Muscle of arm (tissue), 14 donors: ENCODE measurements at places on chromosomes 2 and 18.

DNA sequence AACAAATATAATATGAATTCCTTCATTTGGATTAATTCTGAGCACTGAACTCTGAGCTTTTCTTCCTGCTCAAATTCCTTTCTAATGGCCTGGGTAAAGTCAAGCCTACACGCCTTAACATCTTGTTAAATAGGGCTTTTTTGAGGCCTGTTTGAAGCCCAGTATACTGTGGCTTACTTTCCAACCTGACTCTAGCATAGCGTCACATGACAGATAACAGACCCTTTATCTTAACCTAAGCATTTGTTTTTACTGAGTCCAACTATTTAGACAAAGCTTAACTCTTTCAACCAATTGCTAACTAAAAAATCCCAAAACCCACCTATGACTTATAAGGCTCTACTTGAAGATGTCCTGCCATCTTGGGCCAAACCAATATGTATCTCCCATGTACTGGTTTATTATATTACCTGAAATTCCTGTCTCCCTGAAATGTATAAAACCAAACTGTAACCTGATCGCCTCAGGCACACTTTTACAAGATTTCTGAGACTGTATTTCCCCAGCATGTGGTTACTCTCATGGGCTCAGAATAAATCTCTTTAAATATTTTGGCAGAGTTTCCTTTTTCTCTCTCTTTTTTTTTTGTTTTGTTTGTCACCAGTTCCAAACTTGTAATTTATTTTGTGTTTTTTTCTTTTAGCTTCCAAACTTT lies 271.1 kb upstream of the VWC2L start:
- DNase-seq: no peak

DNA sequence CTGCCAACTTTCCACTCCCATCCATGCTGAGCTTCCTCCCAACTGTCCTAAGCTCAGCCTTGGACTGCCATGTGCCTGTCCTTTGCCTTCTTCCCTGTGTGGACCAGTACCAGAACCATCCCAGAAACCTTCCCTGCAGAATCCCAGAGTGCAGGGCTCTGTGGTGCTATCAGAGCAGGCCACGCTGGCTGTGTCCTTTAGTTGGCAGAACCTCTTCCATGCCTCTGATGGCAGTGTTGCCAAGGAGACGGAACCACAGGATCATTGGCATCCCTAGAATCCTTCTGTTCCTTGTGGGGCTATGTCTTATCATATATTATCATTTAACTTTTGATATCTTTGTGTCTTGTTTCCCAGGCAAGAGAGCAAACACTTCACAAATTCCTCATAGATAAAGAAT lies 73.0 kb upstream of the NOSTRIN start:
- no peak for DNase-seq

- no peak for DNase-seq
Observed at GRCh38 chr2:205700331-205701132, 18.2 kb downstream of the NRP2 start.

GRCh38 chr2:232133078-232133477 lies 171.6 kb downstream of the DIS3L2 start:
- no peak for DNase-seq

GRCh38 chr18:12907258-12907925 lies 23.4 kb upstream of the PTPN2 start:
- no peak for DNase-seq

- DNase-seq: no peak
Observed at GRCh38 chr18:34718610-34719009, 8.5 kb downstream of the DTNA start.
